Hematopoietic multipotent progenitor cell (in vitro differentiated cells): ENCODE measurements at places on chromosomes 5 and 9.

- no peak for DNase-seq
Observed at GRCh38 chr9:35557320-35557719, 47.7 kb upstream of the TESK1 start.

DNA sequence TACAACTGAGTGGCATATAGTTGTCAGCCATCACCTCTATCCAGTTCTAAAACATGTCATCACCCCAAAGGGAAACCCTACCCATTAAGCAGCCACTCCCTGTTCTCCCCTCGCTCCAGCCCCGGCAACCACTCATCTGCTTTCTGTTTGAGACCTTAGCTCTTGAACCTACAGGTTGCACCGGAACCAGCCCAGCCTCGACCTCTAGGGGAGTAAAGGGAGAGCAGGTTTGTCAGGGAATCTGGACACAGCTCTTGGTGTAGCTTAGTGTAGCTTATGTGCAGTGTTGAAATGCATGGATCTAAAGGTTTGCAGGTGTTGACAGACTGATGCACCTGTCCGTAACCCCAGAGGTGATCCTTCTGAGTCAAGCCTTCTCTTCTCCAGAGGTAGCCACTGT lies 30.0 kb downstream of the NEURL1B start:
- no peak for DNase-seq

- DNase-seq = no peak
Observed at GRCh38 chr9:81874931-81875330, 53.3 kb upstream of the SPATA31D4 start.

- no peak for DNase-seq
Observed at GRCh38 chr9:19336166-19336565, 43.9 kb downstream of the RPS6 start.

DNA sequence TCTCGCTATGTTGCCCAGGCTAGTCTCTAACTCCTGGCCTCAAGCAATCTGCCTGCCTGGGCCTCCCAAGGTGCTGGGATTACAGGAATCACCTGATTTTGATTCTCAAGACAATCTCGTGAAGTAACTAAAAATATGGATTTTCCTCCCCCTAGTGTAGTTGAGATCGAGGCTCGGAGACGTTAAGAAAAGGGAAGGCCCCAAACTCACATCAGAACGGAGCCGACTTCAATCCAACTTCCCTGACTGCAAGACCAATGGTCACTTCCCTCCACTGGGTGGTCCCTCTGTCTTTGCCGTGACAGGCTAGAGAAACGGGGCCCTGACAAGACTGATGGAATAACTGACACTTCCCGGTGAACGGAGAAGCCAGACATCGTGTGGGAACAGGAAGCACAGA lies 28.3 kb downstream of the BARHL1 start:
- no peak for DNase-seq

DNA sequence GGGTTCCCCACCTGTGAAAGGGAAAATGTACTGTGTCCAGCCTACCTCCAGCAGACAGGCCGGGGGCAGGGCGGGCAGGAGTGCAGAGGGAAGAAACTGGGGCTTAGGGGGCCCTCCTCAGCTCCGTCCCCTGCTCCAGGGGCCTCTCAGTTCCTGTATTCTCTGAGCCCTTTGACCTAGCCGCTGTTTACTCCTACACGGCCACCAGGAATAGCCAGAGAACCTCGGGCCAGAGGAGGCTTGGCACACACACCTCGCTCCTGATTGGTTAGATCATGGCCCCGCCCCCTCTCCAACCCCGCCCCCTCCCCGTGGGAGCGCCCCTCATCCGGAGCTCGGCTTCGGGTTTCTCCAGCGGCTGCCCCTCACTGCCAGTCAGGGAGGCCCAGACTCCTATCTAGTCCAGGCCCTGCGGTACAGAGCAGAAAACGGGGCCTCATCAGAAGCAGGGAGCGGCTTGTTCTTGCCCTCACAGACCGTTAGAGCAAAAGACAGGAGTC lies 2.2 kb downstream of the ST6GALNAC6 start:
- DNase-seq = peak; percentile 49

- DNase-seq = no peak
Observed at GRCh38 chr9:134621558-134622110, 20.0 kb upstream of the COL5A1 start.

- DNase-seq = no peak
Observed at GRCh38 chr9:86062845-86063693, 36.3 kb downstream of the GOLM1 start.

GRCh38 chr5:14332746-14333145 lies 189.6 kb downstream of the TRIO start:
- no peak for DNase-seq

DNA sequence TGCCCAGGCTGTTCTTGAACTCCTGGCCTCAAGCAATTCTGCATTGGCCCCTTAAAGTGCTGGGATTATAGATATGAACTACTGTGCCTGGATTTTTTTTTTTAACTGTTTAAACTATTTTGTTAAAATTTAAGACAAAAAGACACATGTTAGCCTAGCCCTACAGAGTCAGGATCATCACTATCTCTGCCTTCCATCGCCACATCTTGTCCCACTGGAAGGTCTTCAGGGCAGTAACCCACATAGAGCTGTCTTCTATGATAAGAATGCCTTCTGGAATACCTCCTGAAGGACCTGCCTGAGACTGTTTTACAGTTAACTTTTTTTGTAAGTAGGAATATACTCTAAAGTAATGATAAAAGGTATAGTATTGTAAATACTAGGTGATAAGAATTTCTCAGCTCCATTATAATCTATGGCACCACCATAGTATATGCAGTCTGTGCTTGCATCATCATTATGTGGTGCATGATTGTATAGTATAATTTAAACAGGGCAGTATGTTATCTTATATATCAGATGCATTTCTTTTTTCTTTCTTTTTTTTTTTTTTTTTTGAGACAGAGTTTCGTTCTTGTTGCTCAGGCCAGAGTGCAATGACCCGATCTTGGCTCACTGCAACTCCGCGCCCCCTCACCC lies 52.7 kb downstream of the DENND4C start:
- no peak for DNase-seq

GRCh38 chr5:34608368-34608767 lies 47.8 kb upstream of the RAI14 start:
- no peak for DNase-seq

DNA sequence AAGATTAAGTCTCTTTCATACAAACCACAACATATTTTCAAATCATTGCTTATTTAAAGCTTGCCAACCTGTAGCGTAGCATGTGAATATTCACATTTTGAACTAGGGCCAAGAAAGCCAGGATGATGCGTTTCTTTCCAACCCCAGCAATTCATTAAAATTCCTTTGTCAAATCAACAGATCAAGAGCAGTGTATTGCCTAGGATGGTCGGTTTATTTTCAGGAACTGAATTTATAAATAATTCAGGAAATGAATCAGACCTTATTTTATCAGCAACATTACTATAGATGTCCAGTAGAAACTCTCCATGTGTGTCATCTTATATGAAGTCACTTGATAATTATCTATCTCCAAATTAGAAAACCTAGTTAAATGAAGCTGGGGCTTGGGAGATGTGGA lies 13.2 kb upstream of the AUH start:
- DNase-seq = no peak

GRCh38 chr9:130417602-130418001 lies 27.2 kb upstream of the ASS1 start:
- DNase-seq = no peak

GRCh38 chr5:73442231-73442811 lies 6.3 kb downstream of the FOXD1 start:
- DNase-seq = no peak

GRCh38 chr5:53694520-53695022 lies 134.1 kb downstream of the NDUFS4 start:
- DNase-seq = no peak

GRCh38 chr9:87711857-87712800 lies 13.8 kb upstream of the CTSL start:
- DNase-seq = no peak

DNA sequence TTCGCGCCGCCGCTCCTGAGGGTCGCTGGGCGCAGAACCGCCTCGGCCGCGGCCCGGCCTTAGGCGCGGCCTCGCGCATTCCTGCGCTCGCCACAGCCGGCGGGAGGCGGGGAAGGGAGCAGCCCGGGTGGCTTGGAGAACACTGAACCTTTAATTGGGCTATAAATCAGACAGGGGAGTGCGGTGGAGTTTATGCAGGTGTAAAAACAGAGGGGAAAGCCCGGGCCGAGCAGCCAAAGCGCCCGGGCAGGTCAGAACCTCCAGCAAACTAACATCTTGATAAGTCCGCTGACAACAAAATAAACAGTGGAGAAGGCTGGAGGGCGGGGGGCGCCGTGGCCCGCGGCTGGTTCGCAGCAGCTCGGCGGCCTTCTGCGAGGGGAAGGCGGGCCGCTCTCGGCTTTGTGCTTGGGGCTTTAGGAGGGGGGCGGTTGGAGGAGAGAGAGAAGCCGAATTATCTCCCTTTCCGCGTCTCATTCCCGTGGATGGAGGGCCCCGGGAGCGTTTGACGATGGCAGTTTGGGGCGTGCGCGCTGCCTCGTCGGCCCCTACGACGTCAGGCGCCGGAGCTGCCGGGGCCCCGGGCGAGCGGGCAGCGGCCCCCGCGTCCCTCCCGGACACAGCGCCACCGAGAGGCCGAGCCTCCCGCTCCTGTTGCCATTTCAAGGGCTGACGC lies 11.3 kb downstream of the FOXD1 start:
- DNase-seq = no peak

DNA sequence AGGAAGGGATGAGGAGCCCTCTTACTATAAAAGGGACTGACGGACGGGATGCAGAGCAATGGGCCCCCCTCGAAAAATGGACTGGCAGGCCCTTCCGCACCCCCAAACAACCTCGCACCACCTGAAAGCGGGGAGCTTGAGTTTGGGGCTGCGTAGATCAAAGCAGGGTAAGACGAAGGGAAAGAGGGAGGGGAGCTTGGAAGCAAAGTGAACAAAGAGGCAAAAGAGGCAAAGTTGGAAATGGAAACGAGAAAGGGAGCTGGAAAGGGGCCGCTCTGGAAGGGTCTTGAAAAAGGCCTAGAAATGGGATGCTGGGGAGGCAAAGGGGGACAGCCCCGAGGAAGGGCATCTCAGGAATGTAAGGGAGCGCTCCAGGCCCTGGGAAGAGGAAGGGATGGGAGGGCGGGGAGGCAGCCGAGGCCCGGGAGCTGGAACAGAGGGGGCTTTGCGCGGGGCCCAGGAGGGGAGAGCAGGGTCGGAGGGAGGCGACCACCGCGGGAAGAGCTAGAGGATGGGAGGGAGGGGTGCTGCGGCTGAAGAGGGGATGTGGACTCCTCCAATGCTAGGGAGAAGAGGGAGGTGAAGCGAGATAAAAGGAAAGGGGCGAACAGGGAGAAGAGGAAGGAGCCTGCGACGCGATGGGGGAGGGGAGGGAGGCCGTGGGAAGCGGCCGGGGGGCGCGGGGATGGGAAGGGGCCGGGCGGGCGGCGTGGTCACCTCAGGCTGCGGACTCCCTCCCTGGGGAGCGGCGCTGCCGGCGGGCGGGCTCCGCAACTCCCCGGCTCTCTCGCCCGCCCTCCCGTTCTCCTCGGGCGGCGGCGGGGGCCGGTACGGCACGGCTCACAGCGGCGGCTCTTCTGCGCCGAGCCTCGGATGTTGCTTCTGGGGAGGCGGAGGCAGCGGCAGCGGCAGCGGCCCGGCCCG lies 577 bp downstream of the RNF145 start:
- DNase-seq = peak; percentile 18

GRCh38 chr9:23771746-23772384 lies 54.2 kb downstream of the ELAVL2 start:
- no peak for DNase-seq

DNA sequence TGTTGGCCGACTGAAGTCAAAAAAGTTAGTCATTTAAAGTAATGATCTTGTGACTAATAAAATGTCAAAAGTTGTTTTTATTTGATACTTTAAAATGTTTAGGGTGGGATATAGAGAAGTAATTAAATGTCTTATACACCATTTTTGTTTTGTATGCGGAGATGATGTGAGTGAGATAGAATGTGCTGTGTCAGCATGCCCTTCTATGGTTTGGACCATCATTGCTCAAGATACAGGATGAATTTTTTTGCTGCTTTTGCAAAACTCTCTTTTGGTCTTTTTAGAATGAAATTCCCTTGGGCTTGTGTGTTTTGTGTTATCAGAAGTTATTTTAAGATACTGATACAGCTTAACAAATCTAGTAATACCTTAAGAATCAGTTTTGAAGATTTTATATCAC lies 12.5 kb downstream of the SRFBP1 start:
- no peak for DNase-seq

DNA sequence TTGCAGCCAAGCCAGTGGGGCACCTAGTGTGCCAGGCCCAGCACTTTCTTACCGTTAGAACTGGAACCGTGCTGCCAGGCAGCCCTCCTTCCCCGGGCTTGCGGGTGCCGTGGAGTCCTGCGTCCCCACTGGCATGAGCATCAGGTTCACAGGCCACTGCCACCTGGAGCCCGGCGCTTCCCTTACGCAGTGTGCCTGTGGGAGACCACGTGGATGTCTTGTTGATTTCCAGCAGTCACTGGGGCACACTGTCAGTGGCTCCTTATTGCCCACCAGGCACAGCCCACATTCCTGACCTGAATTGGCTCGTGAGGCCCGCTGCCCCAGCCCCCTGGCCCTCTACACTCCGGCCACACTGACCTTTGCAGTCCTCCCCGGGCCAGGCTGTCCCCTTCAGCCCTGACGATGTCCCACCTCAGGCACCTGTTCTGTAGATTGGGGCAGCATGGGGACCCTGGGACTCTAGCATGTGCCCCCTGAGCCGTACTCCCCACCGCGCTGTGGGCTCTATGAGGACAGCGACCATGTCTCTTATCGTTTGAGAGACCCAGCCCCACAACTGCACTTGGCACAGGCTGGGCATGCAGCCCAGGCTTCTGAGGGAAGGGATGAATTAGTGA lies 10.4 kb upstream of the CEL start:
- no peak for DNase-seq

DNA sequence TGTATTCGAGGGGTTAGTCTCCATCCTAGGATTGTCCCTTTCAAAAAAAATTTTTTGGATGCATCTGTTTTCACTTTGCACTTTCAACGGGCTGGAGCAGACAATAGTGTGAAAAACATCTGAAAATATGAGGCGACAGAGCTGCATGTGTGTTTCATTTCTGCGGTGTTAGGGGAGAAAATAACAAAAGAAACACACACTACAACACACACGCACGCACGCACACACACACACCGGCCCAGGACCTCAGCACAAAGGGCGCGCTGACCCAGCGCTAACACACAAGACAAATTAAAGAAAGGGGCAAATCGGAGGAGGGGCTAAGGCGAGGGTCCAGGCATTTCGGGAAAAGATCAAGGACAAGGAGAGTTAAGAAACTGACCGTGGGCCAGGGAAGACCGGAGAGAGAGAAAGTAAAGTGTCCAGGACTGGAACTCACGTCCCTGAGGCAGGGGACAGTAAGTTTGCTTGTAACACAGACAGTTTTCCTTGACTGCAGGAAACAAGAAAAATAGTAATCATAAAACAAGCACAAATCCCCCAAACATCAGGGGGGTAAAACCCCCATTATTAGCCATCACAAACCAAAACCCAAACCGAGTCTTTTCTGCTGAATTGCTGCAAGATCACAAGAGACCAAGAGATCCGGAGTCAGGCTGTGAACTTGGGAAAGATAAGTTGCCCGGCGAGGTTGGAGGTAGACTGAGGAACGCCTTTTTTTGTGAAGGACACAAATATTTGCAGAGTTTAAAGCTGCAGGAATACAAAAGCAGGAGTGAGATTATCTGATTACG lies 302.1 kb downstream of the PARP8 start:
- no peak for DNase-seq
